ENCODE measurements at places on chromosomes 11 and 22.
A peak's percentile ranks its signal among the peaks of the same experiment; 100 is the strongest.

- no peak for DNase-seq
Measured at GRCh38 chr11:115720602-115721245, 216.5 kb upstream of the CADM1 start.

DNA sequence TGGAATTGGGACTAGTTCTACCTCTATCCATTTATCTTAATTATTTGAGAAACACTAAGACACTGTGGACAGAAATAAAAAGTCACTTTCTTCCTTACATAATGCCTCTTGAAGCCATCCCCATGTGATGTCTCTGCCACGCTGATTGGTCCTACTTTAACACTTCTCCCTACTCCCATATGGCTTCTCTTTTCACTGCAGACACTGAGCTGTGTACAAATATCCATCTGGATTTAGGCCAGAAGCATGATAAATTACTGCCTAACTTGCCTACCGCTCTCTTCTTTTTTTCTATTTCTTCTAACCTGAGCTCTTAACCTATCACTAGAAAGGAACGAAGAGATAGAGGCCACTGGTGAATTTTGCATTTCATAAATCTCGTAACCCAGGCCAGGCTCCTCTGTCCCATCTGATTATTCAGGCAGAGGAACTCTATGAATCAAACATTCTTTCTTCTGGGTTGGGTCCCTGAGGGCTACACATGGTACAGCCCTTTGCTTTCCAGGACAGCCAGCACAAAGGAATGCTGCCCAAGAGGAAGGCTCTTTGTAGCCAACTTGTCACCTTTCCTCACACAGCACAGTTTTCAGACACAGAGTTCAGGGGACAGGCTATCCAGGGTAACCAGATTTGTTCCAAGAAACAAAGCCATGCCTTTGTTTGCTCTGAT is 878.5 kb upstream of the LRRC4C start:
- no peak for DNase-seq

DNA sequence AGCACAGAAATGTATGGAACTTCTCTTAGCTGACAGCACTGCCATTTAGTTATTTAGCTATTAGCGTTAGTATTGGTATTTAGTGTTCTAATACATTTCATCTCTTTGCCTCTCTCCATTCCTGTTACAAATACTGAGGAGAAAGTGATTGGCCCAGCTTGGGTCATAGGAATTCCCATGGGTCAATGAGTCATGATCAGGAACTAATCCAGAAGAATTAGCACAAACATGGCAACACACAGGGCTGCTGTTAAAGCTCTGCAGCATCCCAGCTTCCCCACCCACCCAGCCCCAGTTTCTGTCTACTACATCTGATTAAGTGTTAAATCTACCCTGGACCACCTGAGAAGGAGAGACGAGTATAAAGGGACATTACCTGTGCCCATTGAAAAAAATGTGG is 36.1 kb downstream of the PDGFD start:
- DNase-seq: no peak

DNA sequence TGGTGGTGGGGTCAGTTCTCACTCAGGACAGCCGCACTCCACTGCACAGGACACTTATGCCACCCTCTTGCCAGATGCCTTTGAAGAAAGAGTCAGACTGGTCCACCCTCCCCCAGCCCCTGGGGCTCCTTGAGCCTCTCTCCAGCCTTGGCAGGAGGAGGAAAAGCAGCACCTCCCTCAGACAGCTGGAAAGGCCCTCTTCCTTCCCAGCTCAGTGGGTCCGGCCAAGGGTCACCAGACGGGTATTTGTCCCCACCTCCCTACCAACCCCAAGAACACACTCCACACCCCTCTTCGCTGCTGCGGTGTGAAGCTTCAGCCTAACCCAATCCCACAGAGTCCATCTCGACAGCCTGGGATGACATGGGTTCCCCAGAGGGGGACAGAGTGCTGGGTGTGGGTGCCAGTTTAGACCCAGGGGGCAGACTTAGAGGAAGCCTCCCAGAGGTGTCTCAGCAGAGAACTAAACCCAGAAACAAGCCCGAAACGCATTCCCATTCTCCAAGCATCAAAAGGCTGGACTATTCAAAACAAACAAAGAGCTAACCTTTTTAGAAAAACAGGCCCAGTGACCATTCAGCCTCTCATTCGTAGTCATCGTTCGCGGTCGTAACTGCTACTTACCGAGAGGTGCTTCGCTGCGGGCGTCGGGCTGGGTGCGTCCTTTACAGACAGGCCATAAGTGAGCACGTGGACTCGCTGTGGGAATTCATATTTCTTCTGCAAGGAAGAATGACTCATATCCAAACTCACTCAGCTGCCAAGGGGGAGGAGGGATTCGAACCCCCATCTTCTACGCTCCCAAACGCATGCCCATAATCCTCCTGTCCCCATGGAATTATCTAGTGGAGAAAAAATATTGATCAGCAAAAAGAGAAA is 57.5 kb upstream of the ANO1 start:
- no peak for DNase-seq

DNA sequence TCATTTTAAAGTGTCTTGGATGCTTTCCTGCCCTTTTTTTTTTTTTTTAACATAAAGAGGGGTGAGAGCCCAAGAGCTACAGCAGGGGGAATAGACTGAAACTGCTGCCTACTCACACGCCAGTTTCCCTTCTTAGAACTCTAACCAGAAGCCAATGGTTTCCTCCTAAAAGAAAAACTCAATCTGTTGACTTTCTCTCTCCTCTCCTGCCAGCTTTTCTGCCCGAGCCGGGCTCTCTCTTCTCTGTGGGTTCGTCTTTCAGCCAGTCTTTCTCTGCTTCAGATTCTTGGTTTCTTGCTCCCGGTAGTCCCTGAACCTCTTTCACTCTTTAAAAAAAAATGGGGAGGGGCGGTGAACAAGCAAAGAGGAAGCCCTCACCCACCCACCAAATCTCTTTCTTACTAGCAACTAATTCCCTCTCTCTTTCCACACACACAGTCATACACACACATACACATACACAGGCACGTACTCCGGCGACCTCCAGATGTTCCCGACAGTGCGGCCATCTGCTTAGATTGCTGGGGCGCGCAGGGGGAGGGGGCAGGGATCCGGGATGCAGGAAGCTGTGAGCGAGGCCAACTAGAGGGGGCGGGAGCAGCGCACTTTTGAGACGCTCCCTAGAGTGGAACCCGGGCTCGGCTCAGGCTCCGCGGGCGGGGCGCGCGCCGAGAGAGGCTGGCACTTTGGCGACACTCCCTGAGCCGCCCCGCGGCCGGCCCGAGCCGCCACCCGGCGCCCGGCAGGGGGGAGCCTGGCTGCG is 444 bp upstream of the TSKU start:
- DNase-seq: peak; percentile 28

- no peak for DNase-seq
Measured at GRCh38 chr11:129146191-129146590, 45.9 kb downstream of the ARHGAP32 start.

DNA sequence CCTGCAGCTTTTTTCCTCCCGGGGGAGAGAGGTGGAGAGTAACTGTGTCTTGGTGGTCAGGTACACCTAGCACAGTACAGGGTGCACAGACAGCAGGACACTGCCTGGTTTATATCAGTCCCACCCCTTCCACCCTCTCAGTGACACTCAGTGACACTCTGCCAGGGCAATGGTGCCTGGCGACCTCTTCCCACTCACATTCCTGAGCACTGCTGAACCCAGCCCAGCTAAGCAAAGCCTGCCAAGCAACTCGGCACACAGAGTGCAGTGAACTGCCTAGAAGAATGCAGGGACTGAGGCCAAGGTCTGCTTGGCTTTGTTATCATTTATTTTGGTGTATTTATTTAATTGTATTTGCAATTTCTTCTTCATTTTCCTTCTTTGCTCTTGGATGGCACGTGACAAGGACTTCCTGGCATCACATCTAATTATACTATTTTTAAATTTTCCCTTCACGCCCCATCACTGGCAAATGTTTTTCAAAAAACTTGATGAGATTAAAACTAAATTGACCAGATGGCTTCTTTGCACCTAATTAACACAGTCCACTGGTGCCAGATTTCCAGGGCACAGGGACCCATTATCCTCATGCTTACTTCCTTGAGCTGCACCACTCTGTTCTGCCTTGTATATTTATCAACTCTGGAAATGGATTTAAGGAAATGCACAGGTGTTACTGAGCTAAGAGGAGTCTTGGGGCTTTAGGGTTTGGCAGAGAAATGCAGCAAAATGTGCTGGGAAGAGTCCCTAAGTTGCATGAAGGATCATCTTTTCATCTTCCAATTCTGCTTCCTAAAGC is 205.6 kb downstream of the ADAMTS15 start:
- DNase-seq: no peak

- DNase-seq: no peak
Measured at GRCh38 chr11:76836613-76837291, 24.0 kb upstream of the ACER3 start.

DNA sequence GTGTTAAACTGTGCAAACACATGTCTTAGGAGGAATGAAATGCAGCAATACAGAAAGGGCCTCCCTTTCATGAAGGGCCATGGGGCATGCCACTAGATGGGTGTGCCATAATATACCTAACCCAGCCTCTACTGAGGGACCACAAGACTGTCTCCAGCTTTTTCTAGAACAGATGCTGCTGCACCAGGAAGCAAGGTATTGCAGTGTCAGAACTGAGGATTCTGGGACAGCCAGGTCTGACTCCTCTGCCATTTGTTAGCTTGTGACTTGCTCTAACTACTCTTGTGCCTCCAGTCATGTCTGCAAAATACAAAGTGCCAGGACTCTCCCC is 53.2 kb downstream of the HIRA start:
- no peak for DNase-seq

- peak; percentile 51 for DNase-seq
Measured at GRCh38 chr11:1772270-1773130, 8.8 kb upstream of the CTSD start.

DNA sequence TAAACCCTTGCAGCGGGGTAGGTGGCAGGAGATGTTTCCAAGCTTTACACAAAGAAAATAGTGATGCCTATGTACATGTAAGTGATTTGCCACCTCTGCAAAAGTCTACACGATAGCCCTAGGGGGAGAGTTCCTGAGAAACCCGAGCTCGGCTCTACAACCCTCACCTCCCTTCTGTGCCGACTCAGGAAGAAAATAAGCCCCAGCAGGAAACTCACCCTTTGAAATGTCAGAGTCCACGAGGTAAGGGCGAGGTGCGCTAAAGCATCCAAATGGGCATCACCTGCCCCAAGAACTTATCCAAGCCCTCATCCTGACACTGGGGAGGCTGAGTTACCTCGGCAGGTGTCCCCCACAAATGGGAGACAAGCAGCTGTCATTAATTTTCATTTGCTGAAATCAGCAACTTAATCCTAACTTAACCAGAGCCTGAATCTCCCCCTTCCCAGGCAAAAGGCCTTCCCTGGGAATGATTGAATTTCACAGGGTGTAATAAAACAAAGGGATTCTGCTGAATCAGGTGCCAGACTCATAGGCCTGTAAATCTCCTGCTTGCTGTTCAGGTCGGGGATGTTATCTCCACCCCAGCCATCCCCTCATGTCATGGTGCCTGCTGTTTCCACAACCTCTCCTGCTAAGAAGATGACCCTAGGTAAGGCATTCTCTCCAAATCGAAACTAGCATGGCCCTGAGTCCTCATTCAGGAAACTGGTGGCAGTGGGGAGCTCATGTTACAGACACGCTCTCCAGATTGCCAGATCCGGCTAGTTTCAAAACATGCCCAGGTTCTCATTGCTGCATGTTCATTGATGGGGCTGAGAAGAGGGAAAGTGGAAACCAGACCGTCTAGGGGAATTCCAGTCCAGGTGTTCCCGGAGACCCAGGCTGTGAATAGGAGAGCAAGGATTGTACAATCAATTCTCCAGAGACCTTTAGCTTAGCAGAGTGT is 105.3 kb upstream of the KIRREL3 start:
- no peak for DNase-seq

- DNase-seq: no peak
Measured at GRCh38 chr11:34549271-34549670, 35.7 kb upstream of the ELF5 start.

DNA sequence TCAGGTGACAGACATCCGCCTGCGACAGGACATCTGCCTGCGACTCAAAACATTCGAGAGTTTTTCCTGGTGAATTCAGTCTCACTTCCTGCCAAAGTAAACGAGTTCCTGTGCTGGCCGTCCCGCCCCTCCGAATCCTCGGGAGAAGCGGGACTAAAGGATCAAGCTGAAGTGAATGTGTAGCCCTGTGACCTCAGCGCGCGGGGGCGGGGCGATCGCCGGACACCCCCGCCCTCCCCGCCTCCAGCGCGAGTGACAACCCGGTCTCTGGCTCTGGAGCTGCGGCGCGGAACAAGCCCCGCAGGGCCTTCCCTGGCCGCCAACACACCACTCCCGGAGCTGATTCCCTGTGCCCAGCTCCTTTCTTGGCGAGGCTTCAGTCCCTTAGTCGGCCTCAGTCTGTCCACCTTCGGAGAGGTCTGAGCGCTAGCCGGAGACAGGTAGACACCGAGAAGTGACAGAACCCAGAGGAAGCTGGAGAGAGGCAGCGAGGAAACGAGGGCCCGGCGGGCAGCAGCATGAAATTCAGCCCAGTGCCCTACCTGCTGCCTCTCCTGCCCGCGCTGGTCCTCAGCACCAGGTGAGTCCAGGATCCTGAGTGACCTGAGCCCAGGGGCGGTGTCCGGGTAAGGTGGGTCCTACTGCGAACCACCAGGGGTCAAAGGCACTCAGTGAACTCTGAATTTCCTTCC is 766.4 kb upstream of the LUZP2 start:
- no peak for DNase-seq

- DNase-seq: no peak
Measured at GRCh38 chr11:19080579-19080993, 20.1 kb upstream of the MRGPRX2 start.

DNA sequence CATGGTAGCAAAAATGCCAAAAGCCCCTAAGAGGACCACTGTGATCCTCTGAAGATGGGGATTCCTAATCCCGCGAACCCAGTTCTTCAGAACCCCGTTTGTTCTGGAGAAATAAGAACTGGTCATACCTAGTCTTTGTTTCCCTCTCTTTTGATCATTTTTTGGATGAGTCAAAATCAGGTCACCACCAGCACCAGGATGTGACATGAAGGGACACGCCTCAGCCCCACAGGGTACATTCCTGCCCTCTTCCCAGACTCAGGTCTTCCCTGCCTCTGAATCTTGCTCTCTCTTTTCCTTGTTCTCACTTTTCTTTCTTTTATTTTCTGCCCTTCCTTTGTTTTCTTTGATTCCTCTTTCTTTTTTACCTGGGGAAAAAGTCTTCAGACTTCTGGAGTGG is 14.6 kb upstream of the ANO1 start:
- DNase-seq: no peak

DNA sequence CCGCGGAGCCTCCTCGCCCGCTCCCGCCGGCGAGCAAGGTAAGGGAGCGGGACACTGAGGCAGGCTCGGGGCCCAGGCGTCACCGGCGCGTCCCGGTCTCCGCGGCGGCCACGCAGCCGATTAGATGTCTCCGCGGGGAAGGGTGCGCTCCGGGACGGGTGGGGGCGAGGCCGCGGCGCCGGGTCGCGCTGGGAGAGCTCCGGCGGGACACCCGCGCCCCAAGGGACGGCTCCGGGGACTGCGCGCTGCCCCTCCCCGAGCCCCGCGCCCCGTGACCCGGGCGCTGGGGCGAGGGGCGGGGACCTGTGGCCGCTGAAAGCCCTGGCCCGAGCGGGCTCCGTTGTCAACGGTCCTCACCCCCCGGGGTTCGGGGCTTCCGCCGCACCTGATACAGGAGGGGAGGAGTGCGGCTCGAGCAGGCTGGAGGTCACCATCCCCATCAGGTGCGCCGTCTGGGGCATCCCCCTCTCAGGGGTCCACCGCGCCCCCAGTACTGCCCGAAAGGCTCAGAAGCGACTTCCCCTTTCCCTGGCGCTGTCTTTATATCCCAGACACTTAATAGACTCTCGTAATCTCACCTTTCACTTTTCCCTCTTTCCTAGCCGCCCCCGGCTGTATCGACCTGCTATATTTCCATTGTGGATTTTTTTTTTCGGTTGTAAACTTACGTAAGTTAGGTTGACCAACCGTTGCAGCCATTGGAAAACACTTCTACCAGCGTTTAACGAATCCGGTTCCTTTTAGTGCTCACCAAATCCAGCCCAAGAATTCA is 573 bp downstream of the PPFIA1 start:
- no peak for DNase-seq

Measured in activated T-cell treated with anti-CD3 and anti-CD28 coated beads, Interleukin-2, amount 50 U/mL, for 1 hour (primary cell).